ENCODE measurements at places on chromosomes 4 and X. TPM values are rescaled to one million over a fixed set of nuclear protein-coding genes. Genes with fewer than 3 reads are reported as not detected.

CENPI gene
- total RNA-seq, result 0.49 TPM

ERCC6L gene
- total RNA-seq, result 0.08 TPM

CT47B1 gene
- total RNA-seq, result not detected

RTL9 gene
- not detected for total RNA-seq

KLHL13 gene
- 0.19 TPM for total RNA-seq

DGAT2L6 gene
- total RNA-seq, result not detected

SPANXB1 gene
- total RNA-seq, result not detected

GRCh38 chr4:106194801-106195200 lies 121.2 kb downstream of the TBCK start:
- H3K27ac ChIP-seq, result no peak overlapping the region
- no peaks in the 10 kb centered on the region for H3K27me3 ChIP-seq
- DNase-seq, result no peak
- H3K4me1 ChIP-seq, result no peaks in the 10 kb centered on the region
- peaks cover 21% of the 10 kb centered on the region for H3K36me3 ChIP-seq

- H3K27me3 ChIP-seq, result no peaks in the 10 kb centered on the region
- H3K27ac ChIP-seq, result no peak overlapping the region
- H3K4me1 ChIP-seq, result no peaks in the 10 kb centered on the region
- DNase-seq, result no peak
- H3K4me3 ChIP-seq, result no peak overlapping the region
Observed at GRCh38 chrX:130756233-130756632, 146.8 kb downstream of the ENOX2 start.

- H3K4me1 ChIP-seq, result no peaks in the 10 kb centered on the region
- DNase-seq, result no peak
- no peaks in the 10 kb centered on the region for H3K36me3 ChIP-seq
- no peak overlapping the region for H3K27ac ChIP-seq
- H3K27me3 ChIP-seq, result no peaks in the 10 kb centered on the region
Observed at GRCh38 chr4:95985791-95986550, 146.1 kb downstream of the PDHA2 start.

DNA sequence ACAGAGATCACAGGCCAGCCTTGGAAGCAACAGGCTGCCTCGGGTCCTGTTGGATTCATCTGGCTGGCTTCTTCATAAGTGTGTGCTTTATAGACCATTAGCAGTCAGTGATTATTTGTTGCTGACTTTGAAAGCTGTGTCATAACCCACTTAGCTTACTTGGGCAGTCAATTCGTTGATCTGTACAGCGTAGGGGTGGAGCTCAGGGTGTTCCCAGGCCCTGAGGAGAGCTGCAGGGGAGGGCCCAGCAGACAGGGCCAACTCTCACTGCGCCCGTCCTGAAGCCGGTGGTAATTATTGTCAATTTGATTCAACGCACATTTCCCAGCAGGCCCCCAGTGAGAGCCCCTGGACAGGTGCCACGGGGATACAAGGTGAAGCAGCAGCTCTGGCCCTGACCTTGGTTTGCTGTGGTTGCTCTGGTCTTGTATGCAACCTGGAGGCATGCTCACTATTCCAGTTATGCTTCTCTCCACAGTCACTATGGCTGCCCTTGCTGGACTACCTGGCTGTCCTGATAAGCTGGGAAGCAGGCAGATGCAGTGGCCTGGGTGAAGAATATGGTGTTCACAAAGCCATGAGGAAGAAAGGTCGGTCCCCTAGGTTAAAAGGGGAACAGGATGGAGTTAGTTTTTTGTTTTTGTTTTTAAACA lies 40.1 kb upstream of the HMGB3 start:
- H3K27ac ChIP-seq, result no peak overlapping the region
- no peaks in the 10 kb centered on the region for H3K27me3 ChIP-seq
- no peaks in the 10 kb centered on the region for H3K36me3 ChIP-seq
- no peaks in the 10 kb centered on the region for H3K4me1 ChIP-seq
- DNase-seq, result no peak
- no peak overlapping the region for H3K4me3 ChIP-seq

DNA sequence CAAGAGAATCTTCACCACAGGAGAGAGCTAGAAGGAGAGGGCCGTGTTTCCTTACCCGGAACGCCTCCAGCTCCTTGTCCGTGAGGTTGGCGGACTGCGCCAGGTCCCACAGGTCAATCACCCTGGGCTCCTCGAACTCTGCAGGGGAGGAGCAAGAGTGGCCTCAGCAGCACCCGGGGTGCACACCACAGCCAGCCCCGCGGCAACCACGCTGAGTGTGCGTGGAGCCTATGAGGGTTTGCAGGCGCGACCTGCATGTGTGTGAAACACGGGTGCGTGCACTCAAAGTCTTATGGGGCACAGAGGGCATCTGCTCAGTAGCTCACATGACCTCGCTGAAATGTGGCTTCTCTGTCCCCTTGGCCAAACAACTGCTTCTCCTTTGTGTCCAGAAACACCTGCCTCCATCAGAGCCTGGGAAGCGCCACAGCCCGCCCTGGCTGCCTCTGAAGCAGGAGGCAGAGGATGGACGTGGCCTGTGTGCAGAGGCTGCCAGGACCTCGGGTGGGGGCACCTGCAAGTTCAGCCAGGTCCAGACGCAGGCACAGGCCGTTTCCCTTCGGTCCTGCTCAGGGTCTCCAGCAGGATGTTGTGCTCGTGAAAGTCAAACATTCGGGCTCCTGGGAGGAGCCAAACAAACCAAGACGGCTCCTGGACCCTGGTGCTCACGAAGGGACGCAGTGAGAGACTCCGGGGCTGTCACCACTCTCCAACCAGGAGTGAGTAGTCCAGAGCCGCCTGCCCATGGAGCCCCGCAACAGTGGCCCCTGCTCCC lies 16.0 kb downstream of the LRPAP1 start:
- no peaks in the 10 kb centered on the region for H3K4me1 ChIP-seq
- DNase-seq, result no peak
- peaks cover 92% of the 10 kb centered on the region for H3K36me3 ChIP-seq
- no peak overlapping the region for H3K4me3 ChIP-seq
- no peaks in the 10 kb centered on the region for H3K27me3 ChIP-seq

- H3K4me1 ChIP-seq, result no peaks in the 10 kb centered on the region
- H3K4me3 ChIP-seq, result no peak overlapping the region
- DNase-seq, result no peak
- no peaks in the 10 kb centered on the region for H3K27me3 ChIP-seq
Observed at GRCh38 chr4:85147481-85148076, 181.1 kb upstream of the WDFY3 start.

DNA sequence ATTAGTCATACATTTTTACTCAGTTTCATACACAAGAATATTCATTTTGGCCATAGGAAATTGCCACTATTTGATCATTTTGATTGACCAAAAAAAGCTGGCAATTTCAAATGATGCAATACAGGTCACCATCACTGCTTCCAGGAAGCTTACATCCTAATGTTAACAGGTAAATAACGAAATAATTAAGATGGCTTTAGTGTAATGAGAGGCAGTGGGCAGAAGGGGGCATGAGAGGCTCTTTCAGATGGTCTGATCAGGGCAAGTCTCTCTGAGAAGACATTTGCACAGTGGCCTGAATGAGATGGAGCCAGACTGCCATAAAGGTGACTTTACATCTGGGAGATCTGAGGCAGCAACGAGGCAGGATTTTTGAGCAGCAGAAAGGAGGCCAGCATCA lies 170.7 kb downstream of the SLIT2 start:
- H3K27ac ChIP-seq, result no peak overlapping the region
- DNase-seq, result peak; percentile 1
- H3K4me1 ChIP-seq, result no peaks in the 10 kb centered on the region
- no peaks in the 10 kb centered on the region for H3K27me3 ChIP-seq
- H3K4me3 ChIP-seq, result no peak overlapping the region
- no peaks in the 10 kb centered on the region for H3K36me3 ChIP-seq

- no peak overlapping the region for H3K4me3 ChIP-seq
- H3K27me3 ChIP-seq, result no peaks in the 10 kb centered on the region
- no peak for DNase-seq
- H3K36me3 ChIP-seq, result no peaks in the 10 kb centered on the region
- no peaks in the 10 kb centered on the region for H3K4me1 ChIP-seq
Observed at GRCh38 chr4:111905511-111905910, 239.7 kb upstream of the FAM241A start.

DNA sequence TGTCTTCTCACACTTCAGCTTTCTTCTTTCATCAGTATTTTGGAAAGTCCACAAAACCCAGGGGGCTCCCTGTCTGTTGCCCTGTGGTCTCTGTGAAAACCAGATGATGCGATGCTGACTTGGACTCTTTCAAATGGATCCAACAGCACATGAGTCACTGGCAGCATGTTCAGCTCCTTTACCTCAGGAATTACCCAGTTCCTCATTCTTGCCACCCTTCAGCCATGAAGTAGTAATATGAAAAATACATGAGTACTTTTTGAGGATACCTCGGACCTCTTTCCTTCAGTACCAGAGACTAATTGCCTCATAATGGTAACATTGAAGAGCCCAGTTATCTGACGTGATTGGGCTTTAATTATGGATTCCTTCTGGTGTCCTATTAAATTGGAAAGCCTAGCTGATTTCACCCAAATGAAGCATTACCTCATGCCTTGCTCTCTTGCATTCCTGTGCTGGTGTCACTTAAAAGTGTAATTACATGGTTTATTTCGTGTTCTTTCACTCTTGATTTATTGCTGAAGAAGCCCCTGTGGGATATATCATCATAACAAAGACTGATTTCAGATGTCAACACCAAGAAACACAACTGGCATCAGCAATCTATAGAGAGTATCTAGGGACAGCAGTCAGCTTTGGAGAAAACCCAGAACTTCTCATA lies 63.4 kb downstream of the NFKB1 start:
- DNase-seq, result no peak
- no peaks in the 10 kb centered on the region for H3K27me3 ChIP-seq
- H3K36me3 ChIP-seq, result peaks cover 21% of the 10 kb centered on the region
- H3K4me3 ChIP-seq, result no peak overlapping the region
- H3K27ac ChIP-seq, result no peak overlapping the region

DNA sequence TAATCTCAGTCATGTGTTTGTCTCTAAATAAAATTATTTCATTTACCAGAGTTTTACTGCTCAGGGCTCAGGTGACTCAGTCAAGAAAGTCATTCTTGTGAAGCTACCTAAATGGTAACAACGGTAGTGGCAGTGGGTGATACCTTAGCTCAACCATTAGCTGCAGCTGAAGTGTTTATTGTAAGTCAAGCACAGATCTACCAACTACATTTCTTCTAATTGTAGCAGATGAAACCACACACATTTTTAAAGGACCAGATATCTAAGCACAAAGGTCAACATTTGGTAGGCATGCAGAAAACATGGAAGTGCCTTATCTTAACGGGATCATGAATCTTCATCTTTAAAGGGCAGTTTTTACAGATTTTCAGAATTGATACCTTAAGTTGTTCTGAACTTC lies 79.1 kb downstream of the FAT4 start:
- H3K4me3 ChIP-seq, result no peak overlapping the region
- DNase-seq, result no peak
- no peak overlapping the region for H3K27ac ChIP-seq
- H3K4me1 ChIP-seq, result no peaks in the 10 kb centered on the region
- H3K36me3 ChIP-seq, result no peaks in the 10 kb centered on the region

DNA sequence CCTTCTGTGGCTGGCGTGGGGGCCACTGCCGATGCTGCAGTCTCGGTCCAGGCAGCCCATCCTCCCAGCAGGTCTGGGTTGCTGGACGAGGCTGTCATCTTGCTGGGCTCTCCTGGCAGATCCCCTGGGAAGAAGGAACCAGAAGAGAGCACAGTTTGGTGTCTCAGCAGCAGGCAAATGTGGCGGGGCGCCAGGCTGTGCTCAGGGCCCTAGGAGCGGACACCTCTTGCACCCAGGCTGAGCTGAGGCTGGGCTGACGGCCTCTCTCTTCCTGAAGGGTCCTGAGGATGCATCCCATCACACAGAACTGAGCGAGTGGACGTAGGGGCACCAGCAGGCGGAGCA lies 39.2 kb upstream of the CPLX1 start:
- no peaks in the 10 kb centered on the region for H3K4me1 ChIP-seq
- no peak overlapping the region for H3K27ac ChIP-seq
- DNase-seq, result no peak
- H3K36me3 ChIP-seq, result peaks cover 84% of the 10 kb centered on the region

DNA sequence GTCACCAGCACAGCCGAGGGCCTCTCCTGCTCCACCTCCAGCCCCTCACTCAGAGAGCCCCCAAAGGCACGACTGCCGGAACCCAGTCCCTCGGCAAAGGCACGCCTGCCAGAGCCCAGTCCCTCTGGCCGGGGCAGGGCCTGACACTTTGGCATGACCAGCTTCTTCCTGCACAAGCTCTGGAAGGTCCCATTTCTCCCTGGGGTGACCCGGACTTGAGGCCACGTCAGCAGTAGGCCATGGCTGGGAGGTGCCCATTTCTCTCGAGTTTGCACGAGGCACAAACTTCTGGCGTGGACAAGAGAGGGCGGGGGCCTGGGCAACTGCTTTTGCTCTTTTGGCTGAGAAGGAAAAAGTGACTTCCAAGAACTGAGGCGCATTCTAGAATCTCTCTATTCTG lies 62.2 kb upstream of the GPR78 start:
- no peaks in the 10 kb centered on the region for H3K27me3 ChIP-seq
- no peaks in the 10 kb centered on the region for H3K4me1 ChIP-seq
- no peak for DNase-seq
- H3K27ac ChIP-seq, result no peak overlapping the region
- no peak overlapping the region for H3K4me3 ChIP-seq

DNA sequence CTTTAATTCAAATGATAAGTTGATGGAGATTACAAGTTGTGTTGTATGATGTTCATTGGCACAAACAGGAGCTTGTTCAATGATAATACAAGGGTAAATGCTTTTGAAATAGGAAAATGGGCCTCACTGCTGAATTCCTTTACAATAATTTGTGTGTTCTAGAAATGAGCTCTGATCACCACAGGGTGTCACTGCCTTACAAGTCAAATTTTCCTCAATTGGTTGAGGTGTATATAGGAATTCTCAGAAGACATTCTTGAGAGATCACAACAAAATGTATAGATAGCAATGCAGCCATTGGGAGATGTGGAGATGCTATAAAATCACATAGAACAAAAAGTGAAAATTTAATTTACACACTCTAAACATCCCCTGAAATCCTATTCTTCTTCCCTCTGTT lies 49.6 kb downstream of the KLF8 start:
- H3K27me3 ChIP-seq, result no peaks in the 10 kb centered on the region
- H3K27ac ChIP-seq, result no peak overlapping the region
- DNase-seq, result no peak
- H3K4me1 ChIP-seq, result no peaks in the 10 kb centered on the region

GRCh38 chr4:156734965-156735895 lies 236.4 kb downstream of the PDGFC start:
- H3K4me3 ChIP-seq, result no peak overlapping the region
- no peaks in the 10 kb centered on the region for H3K27me3 ChIP-seq
- no peaks in the 10 kb centered on the region for H3K4me1 ChIP-seq
- no peaks in the 10 kb centered on the region for H3K36me3 ChIP-seq

DNA sequence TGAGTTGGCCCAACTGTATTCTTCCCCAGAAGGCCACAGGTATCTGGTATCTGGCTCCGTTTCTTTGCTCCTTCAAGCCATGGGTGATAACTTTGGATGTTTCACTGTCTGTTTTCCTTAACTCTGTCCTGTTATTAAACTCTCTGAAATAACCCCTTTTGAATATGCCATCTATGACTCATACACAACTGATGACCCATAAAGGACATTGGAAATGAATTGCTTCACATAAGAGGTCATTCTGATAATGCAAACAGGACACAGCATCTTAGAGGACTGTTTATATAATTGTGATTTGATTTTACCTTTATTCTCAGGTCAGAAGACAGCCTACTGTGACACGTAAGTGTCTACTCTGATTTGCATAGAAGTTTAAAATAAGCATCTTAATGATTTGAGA lies 227.7 kb downstream of the VEGFC start:
- H3K4me3 ChIP-seq, result no peak overlapping the region
- no peak overlapping the region for H3K27ac ChIP-seq
- no peak for DNase-seq
- no peaks in the 10 kb centered on the region for H3K4me1 ChIP-seq
- H3K36me3 ChIP-seq, result no peaks in the 10 kb centered on the region
